ENCODE measurements at places on chromosomes 4 and X.

DNA sequence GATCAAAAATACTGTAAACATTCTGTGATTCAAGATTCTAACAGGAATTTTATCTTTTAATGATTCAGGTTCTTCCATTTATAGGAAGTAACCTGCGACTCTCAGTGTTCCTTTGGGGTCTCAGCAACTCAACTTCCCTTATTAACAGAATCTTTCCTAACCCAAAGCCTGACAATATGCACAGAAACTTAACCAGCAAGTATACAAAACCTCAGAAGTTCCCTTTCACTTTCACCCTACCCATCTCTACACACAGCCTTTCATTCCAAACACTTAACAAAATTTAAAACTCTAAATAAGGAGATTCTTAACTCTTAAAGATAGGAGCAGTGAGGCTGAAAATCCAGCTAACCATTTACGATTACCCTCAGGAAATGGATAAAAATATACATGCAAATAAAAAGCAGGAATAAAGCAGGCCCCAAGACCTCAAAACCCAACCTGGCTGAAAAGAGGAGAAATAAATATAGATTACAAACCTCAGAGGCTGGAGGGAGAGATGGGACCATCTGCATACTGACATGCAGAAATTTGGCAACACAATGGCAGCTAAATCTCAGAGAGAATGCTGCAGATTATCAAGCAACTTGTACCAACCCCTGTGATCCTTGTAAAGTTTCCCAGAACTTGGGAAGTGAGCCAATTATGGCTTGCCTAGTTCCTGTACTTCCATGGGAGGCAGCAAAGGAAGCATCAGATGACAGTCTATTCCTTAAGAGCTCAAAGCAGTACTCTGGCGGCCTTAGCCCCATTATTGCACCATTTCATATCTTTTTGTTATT lies 101.0 kb downstream of the ATP11C start:
- DNase-seq, result no peak

DNA sequence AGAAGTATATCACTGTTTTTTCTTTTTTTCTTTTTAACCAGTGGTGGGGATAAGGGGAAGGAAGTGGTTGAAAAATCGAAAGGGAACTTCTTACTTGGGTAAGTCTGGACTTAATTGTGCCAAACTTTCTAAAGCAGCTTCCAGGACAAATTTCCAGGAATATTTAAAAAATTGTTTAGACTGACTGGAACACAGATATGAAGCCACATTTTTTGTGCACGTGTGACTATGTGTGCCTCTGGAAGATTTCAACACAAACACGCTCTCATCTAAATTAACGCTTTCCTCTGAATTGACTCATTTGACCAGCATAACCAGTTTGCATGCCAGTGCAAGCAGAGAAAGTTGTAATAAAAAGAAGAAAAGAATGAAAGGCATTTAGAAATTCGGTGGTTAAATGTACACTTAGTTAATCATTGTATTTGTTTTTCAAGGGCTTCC lies 18.8 kb upstream of the YTHDC1 start:
- DNase-seq, result no peak

- DNase-seq, result peak; percentile 24
These were observed 4.3 kb downstream of the EPHA5 start for GRCh38 chr4:65665771-65666523.

GRCh38 chrX:154369449-154370299 lies 4.8 kb downstream of the FLNA start:
- DNase-seq, result peak; percentile 68

- DNase-seq, result no peak
These were observed 83.8 kb upstream of the RPL34 start for GRCh38 chr4:108536577-108536976.

- no peak for DNase-seq
These were observed 152.3 kb downstream of the CBR4 start for GRCh38 chr4:168857546-168858314.

GRCh38 chr4:88600176-88600838 lies 8.0 kb downstream of the HERC3 start:
- DNase-seq, result no peak

DNA sequence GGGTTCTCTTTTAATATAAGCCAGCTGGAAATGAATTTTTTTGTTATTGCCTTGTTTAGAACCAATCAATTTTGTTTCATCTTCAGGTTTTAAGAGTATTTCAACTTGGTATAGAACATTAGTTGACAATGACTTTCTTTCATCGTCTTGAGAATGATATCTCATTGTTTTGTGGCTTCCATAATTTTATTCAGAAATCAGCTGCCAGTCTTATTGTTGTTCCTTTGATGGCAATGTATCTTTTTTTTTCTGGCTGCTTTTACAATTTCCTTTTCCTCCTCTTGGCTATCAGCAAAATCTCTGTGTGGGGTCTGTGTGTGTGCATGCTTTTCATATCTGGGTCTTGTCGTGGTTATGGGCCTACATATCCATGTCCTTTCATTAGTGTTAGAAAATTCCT lies 1536.4 kb upstream of the TENM3 start:
- no peak for DNase-seq

GRCh38 chr4:169968999-169969398 lies 57.2 kb downstream of the MFAP3L start:
- no peak for DNase-seq

- DNase-seq, result no peak
These were observed 18.0 kb downstream of the PDHA1 start for GRCh38 chrX:19361701-19362100.

- DNase-seq, result no peak
These were observed 54.5 kb upstream of the SMARCA5 start for GRCh38 chr4:143458966-143459365.

GRCh38 chrX:15310117-15310516 lies 5.3 kb downstream of the ASB11 start:
- DNase-seq, result no peak
